Smooth muscle cell of the brain vasculature (primary cell): ENCODE measurements at places on chromosomes 7 and 10.

GRCh38 chr7:19982841-19983835 lies 209.7 kb upstream of the TMEM196 start:
- peak; percentile 26 for DNase-seq

DNA sequence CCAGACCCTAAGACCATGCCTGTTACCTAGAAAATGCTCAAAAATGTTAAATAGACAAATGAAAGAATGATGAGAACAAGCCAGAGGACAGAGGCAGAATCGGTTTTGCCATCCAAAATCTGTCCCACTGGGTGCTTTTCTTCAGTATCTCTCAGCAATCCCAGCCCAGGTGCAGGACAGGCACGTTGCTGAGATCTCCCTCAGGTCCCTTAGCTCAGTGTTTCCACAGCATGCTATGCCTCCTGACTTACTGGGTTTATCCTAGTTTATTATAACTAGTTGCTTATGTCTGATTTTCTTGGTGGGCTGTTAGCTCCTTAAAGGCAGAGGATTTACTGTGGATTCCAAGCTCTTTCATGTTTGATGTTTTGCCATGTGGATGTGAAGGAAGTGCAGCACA lies 20.3 kb downstream of the CPED1 start:
- DNase-seq: no peak

GRCh38 chr10:73922864-73923133 lies 11.9 kb downstream of the PLAU start:
- DNase-seq: no peak

DNA sequence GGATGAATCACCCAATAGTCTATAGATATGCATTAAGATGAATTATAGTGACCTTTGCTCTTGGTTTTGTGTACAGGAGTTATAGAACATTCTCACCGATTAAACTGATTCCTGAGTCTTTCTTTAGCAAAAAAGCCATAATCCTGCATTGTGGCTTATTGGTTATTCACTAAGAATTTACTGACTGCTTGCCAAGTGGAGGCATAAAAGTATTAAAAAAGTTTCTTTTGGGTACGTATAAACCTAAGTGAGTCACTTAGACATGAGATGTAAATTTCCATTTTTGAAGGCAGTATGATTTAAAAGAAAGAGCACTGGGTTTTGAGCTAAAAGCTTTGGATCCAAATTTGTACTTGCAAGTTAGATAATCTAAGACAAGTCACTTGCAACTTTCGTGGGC lies 100.7 kb downstream of the CDK6 start:
- no peak for DNase-seq

DNA sequence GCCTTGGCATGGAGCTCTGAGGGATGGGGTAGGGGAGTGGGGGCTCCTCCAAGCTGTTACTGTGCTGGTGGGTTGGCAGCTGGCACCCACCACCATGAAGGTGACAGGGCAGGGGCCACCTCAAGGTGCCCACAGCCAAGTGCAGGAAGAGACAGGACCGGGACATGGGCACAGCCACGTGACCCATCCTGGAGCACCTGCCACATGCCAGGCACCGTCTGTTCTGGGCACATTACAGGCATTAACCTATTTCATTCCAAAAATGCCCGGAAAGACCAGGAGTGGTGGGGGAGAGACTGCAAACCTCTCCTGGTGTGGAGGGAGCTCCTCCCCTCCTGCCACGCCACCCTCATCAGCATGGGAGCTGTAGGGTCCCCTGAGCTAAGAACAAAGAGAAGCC lies 56.7 kb downstream of the CAMK2B start:
- DNase-seq: no peak

DNA sequence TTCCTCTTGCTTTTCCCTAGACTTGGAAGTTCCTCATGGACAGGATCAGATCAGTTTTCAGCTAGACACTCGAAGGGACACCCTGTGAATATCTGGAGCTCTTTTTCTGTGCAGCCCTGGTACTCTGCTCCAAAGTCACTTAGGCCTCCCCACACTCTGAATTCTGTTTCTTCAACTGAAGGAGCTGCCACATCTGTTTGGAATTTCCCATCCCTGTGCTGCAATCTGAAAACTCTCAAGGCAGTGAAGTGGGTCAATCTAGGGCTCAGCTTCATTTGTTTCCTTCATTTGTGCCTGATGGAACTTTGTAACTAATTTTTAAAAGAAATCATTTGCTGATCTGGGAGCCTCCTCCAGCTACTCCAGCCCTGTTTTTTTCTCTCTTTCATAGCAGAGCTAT lies 9.6 kb downstream of the EPC1 start:
- no peak for DNase-seq

DNA sequence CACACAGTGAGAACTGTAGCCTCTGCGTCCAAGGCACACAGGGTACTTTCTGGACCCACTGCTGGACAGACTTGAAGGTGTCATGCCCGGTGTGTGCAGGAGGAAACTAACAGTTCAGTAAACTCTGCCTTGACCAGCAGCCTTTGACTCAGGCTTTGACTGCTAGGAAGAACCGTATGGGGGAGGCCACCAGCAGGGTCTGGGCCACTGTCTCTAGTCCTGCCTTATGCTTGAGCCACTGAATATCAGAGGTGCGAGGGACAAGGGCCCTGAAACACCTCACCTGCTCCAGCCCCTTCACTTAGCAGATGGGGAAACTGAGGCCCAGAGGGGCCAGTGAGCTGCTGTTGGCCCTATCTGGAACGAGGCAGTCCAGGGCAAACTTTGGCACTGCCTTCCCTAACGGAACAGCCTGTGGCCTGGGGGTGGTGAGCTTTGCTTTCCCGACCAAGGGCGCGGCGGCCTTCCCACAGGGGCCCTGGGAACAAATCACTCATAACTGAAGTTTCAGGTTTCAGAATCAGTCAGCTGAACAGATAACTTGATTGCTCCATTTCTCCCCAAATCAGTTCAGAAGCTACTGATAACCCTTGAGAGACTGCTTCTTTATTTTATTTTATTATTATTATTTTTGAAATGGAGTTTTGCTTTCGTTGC lies 130.0 kb downstream of the FAM53B start:
- no peak for DNase-seq

- DNase-seq: no peak
Observed at GRCh38 chr7:103795787-103796186, 193.7 kb downstream of the RELN start.

GRCh38 chr7:10475940-10476641 lies 497.6 kb upstream of the PHF14 start:
- DNase-seq: no peak

DNA sequence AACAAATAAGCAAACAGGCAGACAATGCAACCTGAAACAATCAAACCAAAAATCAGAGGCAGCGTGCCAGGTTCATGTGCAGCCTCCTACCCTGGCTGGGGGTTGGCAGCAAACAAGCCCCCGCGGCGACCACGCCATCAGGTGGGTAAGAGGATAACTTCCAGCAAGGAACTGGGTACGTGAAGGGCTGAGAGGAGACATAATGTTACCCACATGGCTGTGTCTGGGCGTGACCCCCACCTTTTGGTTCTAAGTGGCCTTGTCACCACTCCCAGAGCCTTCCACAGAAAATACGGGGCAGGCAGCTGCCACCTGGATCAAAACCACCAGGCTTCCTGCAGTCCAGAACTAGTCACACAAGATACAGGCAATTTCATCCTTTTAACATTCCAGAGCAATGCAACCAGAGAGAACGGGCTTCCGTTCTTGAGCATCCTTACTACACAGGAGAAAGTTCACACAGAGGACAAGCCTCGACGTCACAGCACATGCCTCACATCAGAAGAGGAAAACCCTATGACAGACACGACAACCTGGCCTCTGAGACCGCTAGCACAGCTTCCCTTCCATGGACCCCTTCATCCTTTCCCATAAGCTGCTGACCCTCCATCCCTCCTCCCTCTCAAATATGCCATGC lies 171.0 kb downstream of the GRID1 start:
- no peak for DNase-seq

DNA sequence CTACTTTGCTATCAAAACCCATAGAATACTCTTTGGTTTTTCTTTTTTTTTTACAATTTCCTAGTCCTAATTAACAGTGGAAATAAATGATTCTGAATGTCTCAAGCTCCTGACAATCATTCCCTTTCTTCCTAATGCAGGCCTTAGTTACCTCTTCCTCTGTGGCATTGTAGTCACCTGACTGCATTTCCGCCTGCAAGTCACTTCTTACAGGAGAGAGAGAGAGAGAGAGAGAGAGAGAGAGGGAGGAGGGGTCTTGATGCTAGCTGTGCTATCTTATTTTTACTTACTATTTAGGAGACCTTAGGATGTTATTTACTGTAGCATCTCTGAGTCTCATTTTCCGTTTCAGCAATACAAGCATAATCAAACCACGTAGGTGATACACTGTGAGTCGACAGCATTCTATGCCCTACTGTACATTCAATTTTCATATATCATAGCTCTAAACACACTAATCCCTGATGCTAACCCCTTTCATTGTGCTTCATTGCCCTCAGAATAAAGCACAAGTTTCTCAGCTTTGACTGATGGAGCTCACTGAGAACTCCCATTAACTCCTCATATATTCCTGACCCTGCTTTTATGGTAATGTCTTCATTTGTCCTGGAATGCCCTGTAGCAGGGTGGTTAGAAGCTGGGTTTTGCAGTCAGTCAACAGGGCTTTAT lies 1237.3 kb downstream of the XPNPEP1 start:
- no peak for DNase-seq

GRCh38 chr10:16945593-16945992 lies 128.4 kb upstream of the RSU1 start:
- no peak for DNase-seq

GRCh38 chr7:142529591-142529990 lies 219.7 kb upstream of the PRSS1 start:
- no peak for DNase-seq

- no peak for DNase-seq
Observed at GRCh38 chr7:50793120-50793946, 10.6 kb upstream of the GRB10 start.

- no peak for DNase-seq
Observed at GRCh38 chr7:55375237-55375636, 10.1 kb downstream of the LANCL2 start.

- no peak for DNase-seq
Observed at GRCh38 chr7:152896217-152896616, 136.7 kb downstream of the ACTR3B start.

GRCh38 chr7:24896031-24896501 lies 83.9 kb downstream of the OSBPL3 start:
- DNase-seq: no peak

GRCh38 chr10:124425227-124425962 lies 6.7 kb upstream of the OAT start:
- DNase-seq: no peak

DNA sequence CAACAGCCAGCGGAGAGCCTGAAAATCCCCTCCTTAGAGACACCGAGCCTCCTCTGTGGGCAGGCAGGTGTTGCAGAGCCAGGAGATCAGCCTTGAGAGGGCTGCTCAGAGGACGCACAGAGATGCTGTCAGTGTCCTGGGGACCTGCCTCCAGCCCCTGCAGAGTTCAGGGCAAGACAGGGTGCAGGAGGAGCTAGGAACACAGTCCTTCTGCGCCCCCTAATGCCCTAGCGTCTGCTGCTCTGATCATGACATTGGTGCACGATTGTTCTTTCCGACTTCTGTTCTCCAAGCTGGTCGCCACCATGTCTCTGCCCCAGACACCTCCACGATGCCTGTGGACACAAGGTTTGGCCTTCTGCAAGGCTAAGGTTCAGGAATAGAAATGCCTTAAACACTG lies 613.7 kb upstream of the MKI67 start:
- no peak for DNase-seq

DNA sequence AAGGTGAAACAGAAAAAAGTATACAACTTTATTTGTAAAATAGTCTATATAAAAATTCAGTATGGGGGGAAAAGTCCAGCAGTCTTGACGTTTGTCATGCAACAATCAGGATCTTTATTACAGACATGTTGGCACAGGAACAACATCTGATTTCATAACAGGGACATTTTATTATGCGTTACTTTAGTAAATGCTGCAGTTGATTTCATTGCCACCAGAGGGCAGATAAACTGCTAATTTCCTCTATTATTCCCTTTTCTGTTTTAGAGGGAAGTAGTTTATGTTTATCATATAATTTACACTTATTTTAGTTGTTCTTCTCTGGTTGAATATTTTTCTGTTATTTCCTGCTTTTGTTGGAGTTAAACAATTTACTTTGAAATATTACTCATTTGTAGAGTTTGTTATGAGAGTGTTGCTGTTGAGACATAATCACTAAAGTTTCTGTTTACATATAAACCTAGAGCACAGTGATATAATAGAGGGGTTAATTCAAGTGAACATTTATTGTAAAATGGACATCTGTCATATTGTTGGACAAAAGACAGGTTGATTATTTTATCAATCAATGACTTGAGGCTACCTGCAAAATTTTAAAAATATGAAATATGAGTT lies 3.3 kb downstream of the PLXDC2 start:
- DNase-seq: no peak

DNA sequence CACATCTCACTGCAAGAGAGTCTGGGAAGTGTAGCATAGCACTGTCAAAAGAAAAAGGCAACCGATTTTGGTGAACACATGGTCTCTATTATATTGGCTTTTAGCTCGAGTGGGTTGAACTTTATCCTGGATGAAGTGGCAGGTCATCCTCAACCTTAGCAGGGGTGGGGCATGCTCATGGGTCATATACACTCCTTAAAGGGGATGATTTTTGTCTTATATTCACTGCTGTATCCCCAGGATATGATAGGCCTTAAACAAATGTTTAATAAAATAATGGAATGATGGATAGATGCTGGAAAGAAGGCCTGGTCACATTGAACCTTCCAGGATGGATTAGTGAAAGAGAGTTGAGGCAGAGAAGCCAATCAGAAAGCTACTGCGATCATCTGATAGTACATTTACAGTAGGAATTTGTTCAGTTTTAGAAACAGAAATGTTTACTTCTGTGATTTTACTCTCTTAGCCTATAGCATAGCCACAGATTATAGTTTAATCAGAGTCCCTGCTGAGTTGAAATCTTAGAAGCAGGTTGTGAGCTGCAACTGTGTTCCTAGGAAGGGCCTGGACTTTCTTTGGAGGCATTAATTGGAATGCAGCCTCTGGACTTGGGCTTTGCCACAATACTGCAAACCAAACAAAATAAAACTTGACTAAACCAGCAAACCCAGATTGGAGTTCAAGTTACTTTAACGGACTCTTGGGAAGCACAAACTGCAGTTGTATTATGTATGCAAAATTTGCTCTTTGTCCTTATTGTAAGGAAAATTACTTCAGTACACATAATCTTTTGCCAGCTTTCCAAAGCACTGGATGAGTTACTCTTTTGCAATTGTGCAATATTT lies 138.3 kb downstream of the BMPER start:
- no peak for DNase-seq
